ENCODE measurements at places on chromosomes 5 and 9.
A peak's percentile ranks its signal among the peaks of the same experiment; 100 is the strongest.

DNA sequence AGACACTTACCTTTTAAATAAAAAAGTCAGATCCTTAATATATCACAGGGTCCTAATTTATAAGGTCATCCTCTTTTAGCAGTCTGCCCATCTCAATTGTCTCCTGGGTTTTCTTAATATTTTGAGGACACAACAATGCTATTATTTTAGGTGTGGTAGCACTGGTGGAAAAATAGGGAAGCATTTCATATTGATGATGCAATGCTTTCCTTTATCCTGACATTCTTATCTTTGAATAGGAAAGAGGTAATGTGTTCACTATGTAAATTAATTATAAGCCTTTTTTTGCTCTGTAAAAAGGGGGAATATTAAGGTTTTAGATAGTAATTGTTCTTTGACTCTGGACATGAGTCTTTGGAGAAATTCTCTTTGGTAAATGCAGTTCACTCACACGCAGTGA, 164.7 kb downstream of the YTHDC2 start:
- no peak for DNase-seq

- no peak for DNase-seq
Observed at GRCh38 chr5:65919773-65920172, 6.6 kb upstream of the ERBIN start.

- no peak for DNase-seq
Observed at GRCh38 chr5:175493726-175494125, 15.4 kb downstream of the SFXN1 start.

DNA sequence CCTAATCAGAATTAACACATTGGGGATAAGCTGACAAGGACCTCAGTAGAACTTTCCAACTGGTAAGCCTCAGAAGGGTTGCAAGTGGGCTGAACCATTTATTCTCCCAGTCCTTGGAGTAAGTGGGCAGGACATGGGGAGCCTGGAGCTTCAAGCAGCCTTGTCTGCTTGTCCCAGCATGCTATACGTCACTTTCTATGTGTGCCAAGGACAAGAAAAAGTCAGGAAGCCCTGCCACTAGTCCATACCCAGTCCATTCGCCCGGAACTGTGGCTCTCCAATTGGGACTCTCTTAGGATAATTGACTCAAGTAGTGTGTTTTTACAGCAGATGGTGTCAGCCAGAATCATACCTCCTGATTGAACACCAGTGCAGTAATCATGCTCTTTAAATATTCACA, 62.6 kb upstream of the FRRS1L start:
- no peak for DNase-seq

- DNase-seq, result no peak
Observed at GRCh38 chr5:19498852-19499251, 489.1 kb downstream of the CDH18 start.

DNA sequence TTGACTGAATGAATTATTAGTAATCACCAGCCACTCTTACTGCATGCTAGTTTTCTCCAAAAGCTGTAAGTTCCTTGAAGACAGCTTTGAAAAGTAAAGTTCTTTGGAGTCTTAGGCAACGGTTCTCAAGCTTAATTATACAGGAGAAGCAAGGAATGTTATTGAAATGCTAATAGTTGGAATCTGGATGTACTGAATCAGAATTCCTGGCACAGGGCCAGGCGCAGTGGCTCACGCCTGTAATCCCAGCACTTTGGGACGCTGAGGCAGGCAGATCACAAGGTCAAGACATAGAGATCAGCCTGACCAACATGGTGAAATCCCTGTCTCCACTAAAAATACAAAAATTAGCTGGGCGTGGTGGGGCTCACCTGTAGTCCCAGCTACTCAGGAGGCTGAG, 33.4 kb downstream of the GRIA1 start:
- no peak for DNase-seq

DNA sequence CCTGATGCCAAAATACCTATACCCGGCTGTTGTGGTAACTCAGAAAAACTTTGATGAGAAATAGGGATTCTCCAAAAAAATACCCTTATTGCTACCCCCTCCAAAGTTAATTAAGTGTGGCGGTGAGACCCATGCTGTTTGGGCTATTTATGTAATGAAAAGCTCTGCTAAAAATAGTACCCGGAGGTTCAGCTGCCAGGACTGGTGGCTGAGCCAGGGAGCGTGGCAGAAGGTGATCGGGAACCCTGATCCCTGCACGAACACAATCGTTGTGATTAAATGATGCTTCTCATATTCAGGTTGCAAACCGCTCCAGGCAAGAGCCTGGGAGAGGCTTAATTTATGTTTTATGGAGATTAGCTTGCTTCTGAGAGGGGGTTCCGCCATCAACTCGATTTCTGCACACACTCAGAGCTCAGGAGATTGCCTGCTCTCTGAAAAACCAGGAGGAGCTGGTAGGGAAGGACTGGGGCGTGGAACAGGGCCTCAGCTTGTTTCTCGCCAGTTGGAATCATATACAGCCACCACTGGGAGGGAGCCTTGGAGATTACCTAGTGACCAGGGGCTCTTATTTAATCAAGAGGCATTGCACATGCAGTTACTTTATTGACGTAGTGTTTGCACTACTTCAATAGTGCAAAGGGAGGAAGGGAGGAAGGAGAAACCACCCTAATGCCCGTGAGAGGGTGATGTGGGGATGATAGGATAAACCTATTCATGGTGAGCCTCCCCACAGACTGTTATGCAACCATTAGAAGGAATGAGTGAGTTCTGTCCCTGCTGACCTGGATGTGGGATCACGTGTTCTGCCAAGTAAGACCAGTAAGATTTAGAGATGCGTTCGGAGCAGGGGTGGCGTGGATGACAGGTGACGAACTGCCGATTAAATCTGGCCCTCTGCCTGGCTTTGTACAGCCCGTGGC, 23.4 kb downstream of the HRH2 start:
- DNase-seq, result peak; percentile 50

DNA sequence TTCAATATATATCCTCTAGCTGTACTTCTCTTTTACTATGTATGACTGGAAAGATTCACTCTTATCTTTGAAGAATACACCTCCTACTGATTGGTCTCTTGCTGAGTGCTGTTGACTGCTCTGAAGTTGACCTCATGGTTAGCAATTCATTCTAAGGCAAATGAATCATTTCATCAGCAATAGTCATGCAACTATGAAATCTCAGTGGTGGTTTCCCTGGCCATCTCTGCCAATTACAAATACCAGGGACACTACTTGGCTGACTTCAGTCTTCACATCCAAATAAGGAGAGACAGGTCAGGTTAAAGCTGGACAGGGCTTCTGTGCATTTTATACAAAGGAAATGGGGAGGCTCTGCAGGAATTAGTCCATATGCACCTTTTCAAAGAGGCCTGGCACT, 333.5 kb upstream of the ACTBL2 start:
- no peak for DNase-seq

Data from NCI-H1694 (cell line).